ENCODE measurements at places on chromosomes 12 and 14.
A peak's percentile ranks its signal among the peaks of the same experiment; 100 is the strongest.

DNA sequence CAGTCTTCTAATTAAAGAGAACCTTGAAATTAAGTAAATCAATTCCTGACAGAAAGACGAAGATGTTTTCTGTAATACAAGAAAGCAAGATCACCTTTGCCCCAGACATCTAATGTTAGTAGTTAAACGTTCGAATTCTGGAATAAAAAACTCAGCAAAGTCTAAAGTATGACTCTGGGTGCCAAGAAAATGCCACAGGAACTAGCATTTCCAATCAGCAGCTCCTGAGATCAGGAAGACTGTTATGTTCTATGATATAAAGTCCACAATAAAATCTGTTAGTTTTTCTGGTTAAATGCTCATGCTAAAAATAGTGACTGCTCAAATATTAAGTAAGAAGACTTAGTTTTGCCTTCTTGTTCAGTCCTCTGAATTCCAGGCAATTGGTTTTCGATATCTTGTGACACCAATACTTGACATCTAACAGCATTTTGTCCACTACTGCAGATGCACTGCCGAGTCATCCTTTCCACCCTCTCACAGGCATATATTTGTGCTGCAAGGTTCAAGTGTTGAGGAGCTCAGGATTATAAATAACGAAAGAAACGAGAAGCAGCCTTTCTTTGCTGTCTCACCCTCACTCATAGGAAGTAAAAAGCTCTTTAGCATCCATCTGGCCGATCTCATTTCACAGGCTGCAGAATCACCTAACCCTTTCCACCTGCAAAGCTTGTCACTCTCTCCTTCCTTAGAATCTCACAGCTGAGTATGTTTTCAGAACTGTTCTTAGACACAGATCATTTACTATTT lies 32.0 kb downstream of the SSH1 start:
- DNase-seq, result no peak

- no peak for DNase-seq
Observed at GRCh38 chr14:103194256-103195045, 71.2 kb downstream of the TNFAIP2 start.

DNA sequence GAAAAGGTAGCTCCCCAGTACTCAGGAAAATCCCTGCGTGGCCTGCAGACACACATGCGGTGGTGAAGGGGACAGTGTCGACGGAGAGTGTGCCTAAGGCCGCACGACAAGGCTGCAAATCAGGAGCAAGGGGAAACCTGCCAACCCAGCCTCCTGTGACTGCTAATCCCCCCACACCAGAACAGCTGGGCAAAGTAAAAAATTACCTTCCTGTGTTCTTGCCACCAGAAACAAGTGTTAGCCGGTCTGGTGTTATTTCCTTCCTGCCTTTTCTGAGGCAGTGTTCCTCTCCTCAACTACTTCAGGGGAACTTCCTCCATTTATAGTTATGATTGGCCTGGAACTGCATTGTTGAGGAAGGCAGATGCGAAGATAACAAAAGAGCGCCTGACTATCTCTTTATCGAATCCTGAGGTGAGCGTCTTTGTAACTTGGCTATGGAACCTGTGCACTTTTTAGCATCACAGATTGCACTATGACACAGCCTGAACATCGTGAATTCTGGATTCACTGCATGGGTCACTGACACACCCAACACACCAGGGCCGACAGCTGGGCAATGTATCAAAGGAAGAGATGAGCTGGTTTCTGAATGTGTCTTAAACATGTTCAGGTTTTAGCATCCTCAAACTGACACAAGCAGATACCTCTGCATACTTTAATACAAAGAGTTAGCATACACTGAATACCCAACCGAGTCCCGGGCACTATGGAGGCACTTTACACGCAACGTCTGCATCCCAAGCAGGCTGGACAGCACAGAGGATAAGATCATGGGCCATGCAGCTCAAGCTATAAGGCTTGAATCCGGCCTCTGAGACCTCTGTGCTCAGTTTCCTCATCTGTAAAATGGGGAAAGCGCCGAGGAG lies 28.9 kb downstream of the SLC15A4 start:
- peak; percentile 83 for DNase-seq

GRCh38 chr14:77808250-77808649 lies 8.3 kb downstream of the ADCK1 start:
- no peak for DNase-seq

DNA sequence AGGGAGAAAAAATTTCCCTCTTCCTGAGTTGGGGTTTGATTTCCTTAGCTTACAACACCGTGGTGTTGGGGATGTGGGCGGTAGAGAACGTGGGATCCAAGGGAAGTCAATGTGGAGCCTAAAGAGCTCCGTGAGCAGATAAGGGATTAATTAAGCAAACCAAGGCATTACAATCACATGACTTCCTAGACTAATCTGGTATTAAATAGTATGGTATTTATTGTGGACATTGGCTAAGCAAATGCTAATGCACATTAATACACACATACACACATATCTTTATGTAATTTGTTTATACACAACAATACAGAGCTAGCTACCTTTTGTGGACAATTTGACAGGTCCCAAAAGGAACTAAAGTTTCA lies 791 bp upstream of the RNF41 start:
- DNase-seq, result no peak

DNA sequence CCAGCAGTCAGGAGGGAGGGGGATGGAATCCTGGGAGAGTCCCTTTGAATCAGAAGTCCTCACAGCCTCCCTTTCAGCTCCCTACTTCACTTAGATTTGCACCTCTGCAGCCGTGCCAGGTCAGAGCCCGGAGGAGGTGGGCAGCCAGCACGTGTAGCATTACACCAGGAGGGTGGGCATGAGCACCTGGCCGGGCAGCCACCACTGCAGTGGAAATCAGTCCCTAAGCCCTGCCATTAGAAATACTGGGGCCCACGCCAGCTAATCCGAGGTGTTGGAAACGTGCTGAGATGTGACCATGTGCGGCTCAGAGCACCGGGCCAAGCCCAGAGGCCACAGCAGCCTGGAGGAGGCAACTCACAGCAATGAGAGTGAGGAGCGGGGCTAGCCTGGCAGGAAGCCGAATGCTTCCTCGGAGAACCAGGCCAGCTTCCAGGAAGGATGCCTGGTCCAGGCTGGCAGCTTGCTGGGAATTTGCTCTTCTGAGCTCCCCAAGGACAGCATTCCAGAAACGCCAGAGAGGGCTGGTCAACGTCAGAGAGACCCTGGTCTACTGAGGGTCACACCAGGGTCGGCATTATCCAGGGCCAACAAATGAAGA lies 9.4 kb upstream of the CACNA2D4 start:
- DNase-seq, result no peak

DNA sequence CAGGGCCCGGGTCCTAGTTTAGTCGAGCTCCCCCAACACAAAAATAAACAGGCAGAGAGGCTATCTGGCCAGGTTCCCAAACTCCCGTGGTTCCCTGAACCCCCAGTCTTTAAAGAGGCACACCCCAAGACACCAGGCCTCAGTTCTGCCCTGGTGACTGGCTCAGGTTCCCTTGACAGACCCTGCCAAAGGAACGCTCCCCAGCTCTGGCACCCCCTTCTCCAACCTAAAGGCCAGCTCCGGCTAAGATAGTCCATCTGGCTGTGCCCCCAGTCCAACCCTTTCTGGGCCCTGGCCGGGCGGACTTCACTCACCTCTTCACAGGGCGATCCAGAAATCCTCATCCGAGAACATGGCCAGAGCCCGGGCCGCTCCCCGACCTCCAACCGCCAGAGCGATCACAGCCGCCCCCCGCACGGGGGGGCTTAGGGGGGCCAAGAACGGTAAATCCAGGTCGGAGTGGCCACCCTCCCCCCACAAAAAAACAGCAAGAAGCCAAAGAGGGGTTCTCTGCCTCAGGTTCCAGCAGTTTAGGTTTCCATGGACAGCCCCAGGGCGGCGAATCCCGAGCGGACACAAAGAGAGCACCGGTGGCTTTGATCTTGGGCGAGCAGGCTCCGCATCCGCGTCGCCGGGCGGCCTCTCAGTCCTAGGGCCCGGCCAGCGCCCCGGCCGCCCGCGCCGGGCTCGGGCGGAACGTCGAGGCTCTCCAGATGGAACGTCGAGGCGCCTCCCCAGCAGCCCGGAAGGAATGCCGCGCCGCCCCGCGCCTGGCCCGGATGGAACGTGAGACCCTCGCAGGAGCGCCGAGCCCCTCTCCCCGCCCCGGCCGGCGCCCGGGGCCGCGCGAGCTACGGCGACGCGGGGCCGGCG lies 1.1 kb downstream of the KMT2D start:
- DNase-seq, result peak; percentile 72

GRCh38 chr12:7096979-7097378 lies 4.7 kb upstream of the C1R start:
- no peak for DNase-seq

DNA sequence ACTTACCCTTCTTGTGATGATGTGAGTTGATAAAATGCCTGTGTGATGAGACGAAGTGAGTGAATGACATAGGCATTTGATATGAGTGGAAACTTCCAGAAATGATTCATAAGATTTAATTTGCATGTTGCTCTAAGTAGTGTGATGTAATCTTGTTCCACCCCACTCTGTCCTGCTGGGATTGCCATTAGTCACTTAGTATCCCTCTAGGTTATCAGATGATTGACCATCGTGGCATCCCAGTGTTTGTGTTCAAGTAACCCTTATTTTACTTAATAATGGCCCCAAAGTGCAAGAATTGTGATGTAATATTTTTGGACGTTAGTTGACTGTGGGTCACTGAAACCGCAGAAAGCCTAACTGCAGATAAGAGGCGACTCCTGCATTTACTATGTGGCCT lies 214.4 kb upstream of the DIO2 start:
- DNase-seq, result no peak

DNA sequence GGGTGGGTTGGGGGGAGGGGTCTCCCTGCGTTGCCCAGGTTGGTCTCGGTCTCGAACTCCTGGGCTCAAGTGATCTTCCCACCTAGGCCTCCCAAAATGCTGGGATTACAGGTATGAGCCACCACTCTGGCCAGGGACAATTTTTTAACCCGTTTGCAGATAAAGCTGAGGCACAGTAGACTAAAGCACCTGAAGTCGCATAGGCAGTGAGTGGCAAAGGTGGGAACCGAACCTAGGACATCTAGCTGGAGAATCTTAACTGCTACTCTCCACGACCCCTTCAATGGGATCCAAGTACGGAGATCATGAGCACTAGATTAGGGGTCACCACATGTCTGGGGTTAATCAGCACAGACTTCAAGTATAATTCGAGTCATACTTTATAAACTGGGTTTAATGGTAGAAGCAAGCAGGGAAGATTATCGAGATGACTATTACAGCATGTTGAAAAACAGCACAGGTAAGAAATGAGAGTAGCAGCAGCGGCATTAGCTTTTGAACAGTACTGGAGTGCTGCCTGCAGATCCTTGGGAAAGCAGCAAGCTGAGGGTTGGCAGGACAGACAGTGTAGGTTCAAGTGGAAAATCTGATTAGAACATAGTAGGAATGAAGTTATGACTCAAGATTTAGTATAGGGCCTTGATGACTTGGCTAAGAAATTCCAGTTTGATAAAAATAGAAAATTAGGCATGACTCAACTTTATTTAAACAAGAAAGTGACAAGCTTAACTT lies 23.9 kb downstream of the NID2 start:
- no peak for DNase-seq

GRCh38 chr14:76715511-76716081 lies 45.7 kb upstream of the VASH1 start:
- no peak for DNase-seq

GRCh38 chr12:20514598-20514997 lies 146.3 kb downstream of the PDE3A start:
- DNase-seq, result no peak
